Spleen (tissue), 13 donors: ENCODE measurements at places on chromosomes 7 and 10.

GRCh38 chr10:125985557-125986240 is 89.3 kb downstream of the FANK1 start:
- no peak for DNase-seq

GRCh38 chr10:5960070-5960972 is 17.0 kb downstream of the IL15RA start:
- no peak for DNase-seq

GRCh38 chr7:104414216-104414615 is 85.8 kb downstream of the LHFPL3 start:
- no peak for DNase-seq

GRCh38 chr10:63166742-63167258 is 33.7 kb downstream of the NRBF2 start:
- no peak for DNase-seq

- no peak for DNase-seq
Measured at GRCh38 chr10:11822026-11822756, 965 bp upstream of the PROSER2 start.

GRCh38 chr7:918118-918425 is 36.4 kb downstream of the ADAP1 start:
- DNase-seq: peak; percentile 42

DNA sequence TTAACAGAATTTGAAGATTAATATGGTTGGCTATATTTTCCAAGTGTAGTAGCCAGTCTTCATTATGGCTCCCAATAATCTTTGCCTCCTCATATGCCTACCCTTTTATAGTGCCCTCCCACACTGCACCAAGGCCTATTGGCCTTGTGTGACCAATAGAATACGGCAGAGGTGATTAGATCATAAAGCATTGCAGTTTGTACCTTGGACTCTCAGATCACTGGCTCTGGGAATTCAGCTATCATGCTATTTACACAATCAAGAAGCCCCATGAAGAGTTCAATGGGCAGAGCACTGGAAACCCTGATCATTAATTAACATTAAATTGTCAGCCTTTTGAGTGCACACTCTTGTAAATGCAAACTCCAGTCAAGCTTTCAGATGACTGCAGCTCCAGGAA is 154.5 kb upstream of the MAGI2 start:
- DNase-seq: no peak

DNA sequence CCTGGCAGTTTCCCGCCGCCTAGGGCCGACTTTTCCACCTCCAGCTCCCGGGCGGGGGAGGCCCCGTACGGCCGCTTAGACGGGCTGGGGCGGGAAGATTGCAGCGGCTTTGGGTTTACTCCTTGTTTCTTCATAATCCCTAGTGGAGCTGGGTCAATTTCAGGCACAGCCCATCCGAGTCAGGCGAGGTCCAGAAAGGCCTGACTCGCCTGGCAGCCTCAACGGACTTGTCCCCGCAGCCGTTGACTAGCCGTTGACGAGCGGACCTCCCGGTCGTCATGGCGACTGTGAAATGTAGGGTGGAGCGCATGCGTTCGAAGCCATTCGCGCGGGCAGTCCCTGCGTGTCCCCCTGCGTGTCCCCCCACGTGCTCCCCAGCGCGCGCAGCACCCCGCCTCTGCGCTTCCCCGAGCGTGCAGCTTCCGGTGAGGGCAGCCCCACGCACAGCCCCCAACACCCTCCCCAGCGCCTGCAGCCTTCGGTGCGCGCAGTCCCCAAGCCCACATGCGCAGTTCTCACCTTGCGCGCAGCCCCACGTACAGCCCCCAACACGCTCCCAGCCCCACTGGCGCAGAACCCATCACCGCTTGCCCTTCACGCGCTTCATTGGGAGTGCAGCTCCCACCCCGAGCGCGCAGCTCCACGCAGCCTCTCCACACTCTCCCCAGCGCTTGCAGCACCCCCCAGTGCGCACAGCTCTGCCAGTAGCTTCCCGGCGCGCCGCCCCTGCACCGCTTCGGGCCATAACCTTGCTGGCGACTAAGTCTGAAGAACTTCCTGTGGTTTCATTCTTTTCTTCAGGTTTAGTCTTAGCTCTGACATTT is 67.8 kb downstream of the TBX20 start:
- DNase-seq: peak; percentile 65

- peak; percentile 59 for DNase-seq
Measured at GRCh38 chr7:611281-611810, 91.7 kb upstream of the PDGFA start.

GRCh38 chr10:29130190-29130673 is 158.6 kb upstream of the LYZL1 start:
- DNase-seq: no peak

DNA sequence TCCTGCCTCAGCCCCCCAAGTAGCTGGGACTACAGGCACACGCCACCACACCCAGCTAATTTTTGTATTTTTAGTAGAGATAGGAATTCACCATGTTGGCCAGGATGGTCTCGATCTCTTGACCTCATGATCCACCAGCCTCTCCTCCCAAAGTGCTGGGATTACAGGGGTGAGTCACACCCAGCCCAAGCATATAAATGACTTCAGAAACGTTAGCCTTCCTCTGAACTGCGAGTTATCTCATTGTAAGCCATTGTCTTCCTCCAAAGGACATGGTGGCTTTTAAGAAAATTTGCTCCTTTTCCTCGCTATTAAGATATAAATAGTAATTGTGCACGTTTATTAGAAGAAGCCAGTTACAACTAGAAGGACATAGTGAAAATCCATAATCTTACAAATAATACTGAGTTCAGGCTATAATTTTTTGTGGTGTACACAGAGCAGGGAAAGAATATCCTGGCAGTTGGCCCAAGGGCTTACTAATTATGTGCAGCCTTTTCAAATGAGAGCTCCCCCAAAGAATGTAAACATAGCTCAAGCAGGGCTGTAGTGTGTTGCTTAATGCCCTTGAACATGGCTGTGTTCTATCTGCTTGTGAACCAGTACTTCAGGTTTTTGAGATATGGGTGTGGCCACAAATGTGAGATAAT is 495.8 kb downstream of the PARD3 start:
- DNase-seq: no peak

GRCh38 chr10:16909271-16909767 is 92.1 kb upstream of the RSU1 start:
- no peak for DNase-seq

- DNase-seq: no peak
Measured at GRCh38 chr7:135100856-135101255, 47.0 kb upstream of the TMEM140 start.

- no peak for DNase-seq
Measured at GRCh38 chr7:153061910-153062528, 302.5 kb downstream of the ACTR3B start.

DNA sequence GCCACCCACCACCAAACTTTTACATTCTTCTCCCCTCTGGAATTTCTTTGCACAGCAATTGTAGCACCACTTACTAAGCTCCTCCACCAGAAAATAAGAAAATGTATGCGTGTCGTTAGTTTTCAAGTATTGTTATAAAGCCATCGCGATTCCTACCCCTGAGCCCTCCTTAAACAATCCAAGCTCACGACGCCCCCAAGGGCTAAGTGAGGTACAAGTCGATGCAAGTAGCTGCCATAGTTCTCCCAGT is 1.3 kb downstream of the FRAT2 start:
- DNase-seq: no peak

- no peak for DNase-seq
Measured at GRCh38 chr10:88316292-88316861, 266.7 kb downstream of the RNLS start.

DNA sequence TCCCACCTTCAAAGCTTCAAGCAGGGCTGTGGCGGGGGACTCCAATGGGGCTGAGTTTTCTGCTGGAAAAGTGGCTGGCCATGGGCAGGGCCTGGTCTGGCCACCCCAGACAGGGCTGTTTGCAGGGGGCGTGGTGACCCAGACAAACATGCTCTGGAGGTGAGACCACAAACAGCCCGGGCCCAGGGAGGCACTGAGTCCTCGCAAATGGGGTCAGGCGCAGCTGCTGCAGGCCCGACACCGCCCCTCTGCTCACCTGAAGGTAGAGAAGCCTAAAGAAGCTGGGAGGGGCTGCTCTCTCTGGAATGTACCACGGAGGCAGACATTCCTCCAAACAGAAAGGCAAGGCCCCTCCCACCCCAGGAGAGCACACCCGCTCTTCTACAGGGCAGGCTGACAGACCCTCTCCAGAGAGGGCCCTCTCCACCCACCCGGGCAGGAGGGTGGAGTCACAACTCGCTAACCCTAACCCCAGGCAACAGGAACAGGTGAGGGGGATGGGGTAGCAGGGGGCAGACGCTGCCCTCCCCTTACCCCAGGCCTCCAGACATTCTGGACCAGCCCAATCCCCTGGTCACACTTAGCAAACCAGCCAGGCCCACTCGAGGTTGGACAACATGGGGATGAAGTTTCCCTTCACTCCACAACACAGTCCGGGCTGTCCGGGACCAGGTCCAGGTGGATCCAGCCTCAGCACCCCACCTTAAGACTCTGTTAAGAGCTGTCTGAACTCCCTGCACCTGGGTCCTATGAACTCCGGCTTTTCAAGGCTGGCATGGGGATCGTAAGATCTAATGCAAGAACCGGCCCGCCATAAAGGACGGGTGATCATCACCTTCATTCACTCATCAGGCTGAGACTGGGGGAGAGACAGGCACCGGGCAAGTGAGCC is 32.3 kb downstream of the OAT start:
- DNase-seq: peak; percentile 72

GRCh38 chr7:68547799-68548198 is 1050.5 kb upstream of the AUTS2 start:
- no peak for DNase-seq

DNA sequence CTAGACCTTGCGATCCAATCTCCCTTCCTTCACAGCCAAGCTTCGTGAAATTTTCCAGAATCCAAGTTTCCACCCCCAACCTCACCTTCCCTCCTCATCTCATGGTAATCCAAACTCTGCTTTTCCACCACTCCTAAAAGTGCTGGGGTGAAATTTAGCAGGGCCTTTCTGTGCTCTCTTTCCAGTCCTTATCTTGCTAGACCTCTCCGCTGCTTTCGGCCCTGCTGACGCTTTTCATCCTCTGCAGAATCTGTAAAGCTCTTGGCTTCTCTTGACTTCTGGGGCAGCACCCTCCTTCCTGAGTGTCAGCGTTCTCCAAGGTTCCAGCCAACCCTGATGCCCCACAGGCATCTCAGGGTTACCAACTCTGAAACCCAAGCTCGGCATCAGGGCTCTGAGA is 7.7 kb downstream of the PLAC9 start:
- no peak for DNase-seq

DNA sequence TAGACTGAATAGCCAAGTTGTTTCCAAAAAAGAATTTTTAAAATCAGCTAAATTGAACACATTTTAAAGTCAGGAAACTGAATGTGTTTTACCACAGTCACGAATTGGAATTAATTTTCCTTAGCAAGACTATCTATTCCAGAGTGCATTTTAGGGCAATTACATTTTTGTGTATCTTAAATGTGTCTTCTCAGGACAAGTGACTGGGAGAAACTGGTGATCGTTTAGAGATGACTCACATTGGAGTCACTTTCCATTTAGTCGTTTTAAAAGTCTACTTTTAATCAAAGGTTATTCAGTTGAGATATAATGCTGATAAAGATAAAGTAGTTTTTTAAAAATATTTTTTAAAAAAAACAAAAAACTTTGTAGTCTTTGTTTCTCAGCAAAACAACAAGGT is 191.7 kb upstream of the SLC26A5 start:
- DNase-seq: no peak

DNA sequence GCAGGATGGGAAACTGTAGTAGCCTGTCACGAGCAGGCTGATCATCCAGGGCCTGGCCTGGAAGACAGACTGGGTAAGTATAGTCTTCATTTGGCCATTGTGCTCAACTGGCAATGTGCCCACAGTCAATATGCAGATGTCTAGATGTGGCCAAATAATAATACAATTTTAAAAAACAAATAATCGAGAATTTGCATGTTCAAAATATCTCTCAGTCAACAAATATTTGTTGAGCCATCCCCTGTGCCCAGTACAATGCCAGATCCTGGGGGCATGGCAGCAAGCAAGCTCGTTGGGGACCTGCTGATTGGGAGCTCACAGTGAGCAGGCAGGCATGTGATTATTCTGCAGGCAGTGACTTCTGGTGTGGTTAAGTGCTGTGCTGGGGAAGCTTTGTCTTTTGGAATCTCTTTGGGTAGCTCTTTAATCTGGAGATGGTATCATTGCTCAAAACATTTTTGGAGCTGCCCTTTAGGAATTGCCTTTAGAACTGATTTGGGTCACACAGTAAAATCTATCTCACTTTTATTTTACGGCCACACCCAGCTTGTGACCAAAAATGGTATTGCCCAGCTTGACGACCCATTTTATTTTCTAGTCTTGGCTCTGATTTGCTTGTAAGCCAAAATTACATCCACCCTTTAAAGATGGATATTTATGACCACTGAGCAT is 92.2 kb downstream of the PLCE1 start:
- no peak for DNase-seq

DNA sequence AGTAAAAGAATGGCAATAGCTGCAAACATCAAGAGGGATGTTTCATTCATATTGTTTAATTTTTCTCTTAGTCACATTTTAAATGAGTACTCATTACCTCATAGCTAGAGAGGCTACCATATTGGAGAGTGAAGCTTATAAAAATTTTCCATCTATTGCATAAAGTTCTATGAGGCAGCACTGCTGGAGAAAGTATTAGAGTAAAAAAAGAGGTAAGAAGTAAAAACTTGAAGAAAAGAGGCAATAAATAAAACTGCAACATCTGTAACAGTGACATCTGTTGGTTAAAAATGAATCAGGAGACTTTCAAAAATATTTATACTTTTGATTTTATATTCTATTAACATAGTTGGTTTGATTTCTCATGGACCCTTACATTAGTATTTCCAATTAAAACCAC is 284.5 kb upstream of the SEMA3D start:
- DNase-seq: no peak

GRCh38 chr7:129848436-129848835 is 104.3 kb downstream of the UBE2H start:
- DNase-seq: no peak

- DNase-seq: no peak
Measured at GRCh38 chr7:92987538-92987937, 130.2 kb downstream of the SAMD9 start.

- DNase-seq: no peak
Measured at GRCh38 chr10:22500656-22501340, 155.5 kb downstream of the SPAG6 start.

DNA sequence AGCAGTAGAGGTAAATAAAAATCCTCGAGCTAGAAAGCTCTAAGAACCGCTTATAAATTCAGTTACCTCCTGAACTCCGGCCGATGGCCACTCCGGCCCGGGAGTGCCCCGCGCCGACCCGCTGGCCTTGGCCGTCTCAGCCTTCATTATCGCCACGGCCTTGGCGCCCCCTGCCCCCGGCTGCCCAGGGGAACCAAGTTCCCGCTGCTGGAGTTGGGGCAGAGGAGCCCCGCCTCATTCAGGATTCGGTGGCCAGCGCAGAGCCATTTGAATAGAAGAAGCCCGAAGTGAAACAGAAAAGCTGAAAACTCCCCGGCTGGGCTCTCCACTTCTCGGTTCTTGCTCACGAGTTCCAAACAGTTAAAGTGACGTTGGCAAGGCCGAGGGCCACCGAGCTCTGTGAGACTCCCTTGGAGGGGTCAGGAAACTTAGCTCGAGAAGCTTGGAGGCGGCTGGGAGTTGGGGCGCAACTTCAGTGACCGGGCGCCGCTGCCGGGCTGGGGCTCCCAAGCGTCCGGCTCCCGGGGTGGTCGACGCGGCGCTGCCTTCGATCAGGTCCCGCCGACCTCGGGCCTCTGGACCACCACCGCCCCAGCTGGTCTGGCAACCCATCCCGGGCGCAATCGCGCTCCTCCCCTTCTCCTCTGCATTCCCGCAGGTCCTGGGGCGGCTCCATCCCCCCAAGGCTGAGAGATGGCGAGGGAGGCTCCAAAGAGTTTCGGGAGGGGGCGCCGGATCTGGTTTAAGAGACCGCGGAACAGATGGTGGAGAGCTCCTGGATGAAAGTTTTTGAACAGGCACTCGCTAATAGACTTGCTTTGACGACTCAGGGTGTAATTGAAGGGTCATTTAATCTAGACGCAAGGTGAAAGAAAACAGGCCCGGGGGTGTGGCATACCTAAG is 5.8 kb upstream of the FEZF1 start:
- no peak for DNase-seq
